ENCODE measurements at places on chromosomes 6 and 20.

DNA sequence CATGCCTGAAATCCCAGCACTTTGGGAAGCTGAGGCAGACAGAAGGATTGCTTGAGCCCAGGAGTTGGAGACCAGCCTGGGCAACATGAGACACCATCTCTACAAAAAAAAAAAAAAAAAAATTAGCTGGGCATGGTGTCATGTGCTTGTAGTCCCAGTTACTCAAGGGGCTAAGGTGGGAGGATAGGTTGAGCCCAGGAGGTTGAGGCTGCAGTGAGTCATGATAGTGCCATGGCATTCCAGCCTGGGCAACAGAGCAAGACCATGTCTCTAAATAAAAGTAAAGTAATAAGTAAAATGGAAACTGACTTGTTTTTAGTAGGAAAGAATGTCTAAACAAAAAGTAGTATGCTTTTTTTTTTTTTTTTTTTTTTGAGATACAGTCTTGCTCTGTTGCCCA is 240.7 kb downstream of the ARID1B start:
- no peak for DNase-seq

DNA sequence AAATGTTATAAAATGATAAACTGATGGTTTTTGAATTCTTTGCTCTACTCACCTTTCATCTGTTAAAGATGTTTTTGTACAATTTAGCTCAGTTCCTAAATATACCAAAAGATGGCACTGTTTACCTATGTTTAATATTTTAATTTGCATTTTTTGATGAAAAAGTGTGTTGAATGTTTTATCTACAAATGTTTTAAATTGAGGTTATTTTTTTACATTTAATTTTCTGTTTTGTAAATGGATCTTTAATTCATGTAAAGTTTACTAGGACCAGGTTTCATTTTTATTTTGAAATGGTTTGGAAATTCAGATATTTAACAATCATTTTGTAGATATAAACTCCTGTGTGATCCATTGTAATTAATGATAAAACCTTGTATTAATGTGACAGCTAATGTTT is 30.0 kb downstream of the CDKAL1 start:
- DNase-seq = no peak

DNA sequence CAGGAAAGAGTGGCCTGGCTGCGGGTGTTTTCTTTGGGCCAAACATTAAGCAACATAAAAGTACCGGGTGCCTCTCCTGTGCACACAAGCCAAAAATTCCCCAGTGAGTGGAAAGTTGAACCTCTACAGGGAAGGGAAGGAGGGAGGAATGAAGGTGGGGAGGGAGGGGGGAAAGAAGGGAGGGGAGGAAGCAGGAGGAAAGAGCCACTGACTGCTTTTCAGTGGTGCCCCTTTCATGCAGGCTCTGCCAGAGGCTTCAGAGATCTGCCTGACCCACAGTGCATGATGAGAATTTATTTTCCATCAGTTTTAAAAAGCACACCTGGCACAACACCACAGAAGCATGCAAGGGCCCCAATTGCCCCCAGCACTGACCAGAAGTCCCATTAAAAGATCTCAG is 27.5 kb upstream of the AVP start:
- no peak for DNase-seq

- no peak for DNase-seq
Measured at GRCh38 chr6:125944434-125944816, 12.1 kb upstream of the HINT3 start.

- DNase-seq = no peak
Measured at GRCh38 chr20:37366743-37367142, 20.8 kb downstream of the SRC start.

GRCh38 chr6:9789201-9789600 is 625.7 kb downstream of the TFAP2A start:
- no peak for DNase-seq

- DNase-seq = no peak
Measured at GRCh38 chr6:41170547-41171160, 7.7 kb upstream of the TREM2 start.

- no peak for DNase-seq
Measured at GRCh38 chr20:10958279-10958678, 284.5 kb upstream of the JAG1 start.

DNA sequence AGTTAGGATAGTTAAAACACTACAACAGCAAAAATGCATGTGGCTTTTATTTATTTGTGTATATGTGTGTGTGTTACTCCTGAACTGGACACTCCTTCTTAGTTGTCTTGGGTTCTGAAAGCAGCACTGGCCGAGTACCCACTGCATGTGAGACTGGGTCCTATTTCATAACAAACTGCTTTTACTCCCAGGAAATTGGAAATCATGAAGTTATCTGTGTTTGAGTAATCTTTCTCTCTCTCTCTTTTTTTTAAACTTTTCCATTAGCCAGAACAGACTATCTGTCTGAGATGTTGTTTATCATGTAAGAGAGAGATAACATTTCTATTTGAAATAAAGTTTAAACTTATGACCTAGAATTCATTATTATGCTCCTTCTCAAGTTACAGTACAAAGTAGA is 110.4 kb downstream of the LIN28B start:
- no peak for DNase-seq

DNA sequence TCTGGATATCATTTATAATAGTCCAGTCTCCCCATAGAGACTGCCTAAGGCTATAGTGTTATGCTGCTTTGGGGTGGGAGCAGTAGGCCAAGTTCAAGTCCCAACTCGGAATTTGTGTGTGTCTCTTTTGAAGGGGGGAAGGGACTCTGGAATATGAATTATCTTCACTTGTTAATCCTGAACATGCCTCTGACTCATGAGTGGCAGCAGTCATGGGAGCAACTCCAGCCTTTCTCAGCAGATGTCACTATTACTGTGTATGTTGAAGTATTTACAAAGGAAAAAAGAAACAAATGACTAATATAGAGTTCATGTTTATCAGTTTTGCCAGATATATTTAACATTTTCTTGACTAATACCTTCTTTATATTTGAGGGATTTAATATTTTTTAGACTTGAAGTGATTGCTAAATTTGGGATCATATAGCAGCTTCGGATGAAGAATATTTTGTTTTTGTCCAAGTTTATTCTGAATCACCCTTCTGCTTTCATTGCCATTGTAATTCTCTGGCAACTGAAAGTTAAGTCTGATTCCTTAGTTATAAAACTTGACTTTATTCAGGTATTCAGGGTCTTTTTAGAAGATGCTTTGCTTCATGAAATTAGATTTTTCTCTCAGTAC is 23.4 kb downstream of the FAM217A start:
- no peak for DNase-seq

DNA sequence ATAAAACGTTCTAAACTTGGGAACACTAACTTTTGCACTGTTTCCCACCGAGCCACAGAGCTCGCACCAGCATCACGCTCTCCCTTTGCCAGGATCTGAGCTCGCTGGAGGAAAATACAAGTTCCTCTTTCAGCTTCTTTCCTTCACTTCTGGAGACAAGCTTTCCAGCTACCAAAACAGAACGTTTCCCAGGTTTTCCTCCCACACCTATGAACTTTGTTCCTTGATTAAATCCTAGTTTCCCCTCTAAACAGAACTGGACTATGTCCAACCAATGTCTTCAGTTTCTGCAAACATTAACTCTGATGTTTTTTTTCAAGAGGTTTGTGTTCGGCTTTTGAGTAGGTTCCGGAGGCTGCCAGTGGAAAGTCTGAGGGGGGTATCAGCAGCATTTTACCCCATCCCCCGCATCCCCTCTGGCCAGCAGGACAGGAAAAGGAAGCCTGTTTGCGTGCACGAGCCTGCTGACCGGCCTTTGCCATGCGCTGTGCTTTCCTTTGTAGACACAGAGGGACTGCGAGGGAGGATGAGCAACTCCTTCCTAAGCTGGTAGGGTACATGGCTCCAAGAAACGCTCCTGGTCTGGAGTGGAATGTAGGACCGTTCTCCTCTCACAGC is 135.5 kb downstream of the LY86 start:
- no peak for DNase-seq

DNA sequence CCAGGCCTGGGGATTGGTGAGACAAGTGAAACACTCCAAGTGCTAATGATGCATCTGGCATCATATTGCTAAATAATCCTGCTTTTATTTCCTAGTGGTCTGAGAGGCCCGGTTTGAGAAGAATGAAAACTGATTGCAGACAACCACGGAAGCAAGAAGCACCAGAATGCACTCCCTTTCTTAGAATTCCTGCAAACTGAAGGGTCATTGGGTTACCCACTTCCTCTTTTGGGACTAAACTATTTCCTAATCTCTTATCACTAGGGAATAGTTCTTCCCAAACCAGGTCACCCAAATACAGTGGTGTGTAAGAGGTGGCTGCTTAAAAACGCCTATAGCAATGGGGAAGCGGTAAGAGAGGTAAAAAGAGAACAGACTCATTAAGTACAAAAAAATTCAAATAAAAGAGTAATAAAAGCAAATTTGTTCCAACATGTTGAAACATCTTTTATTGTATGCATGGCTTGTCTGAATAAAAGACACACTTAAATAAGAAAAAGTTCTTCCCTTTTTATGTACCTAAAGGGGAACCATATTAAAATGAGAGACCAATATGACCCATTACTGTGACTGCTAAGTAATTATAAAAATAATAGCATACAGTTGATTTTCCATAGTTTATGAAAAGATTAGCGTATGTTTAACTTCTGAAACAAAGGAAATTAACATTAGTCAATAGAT is 125.8 kb downstream of the MYB start:
- DNase-seq = no peak

DNA sequence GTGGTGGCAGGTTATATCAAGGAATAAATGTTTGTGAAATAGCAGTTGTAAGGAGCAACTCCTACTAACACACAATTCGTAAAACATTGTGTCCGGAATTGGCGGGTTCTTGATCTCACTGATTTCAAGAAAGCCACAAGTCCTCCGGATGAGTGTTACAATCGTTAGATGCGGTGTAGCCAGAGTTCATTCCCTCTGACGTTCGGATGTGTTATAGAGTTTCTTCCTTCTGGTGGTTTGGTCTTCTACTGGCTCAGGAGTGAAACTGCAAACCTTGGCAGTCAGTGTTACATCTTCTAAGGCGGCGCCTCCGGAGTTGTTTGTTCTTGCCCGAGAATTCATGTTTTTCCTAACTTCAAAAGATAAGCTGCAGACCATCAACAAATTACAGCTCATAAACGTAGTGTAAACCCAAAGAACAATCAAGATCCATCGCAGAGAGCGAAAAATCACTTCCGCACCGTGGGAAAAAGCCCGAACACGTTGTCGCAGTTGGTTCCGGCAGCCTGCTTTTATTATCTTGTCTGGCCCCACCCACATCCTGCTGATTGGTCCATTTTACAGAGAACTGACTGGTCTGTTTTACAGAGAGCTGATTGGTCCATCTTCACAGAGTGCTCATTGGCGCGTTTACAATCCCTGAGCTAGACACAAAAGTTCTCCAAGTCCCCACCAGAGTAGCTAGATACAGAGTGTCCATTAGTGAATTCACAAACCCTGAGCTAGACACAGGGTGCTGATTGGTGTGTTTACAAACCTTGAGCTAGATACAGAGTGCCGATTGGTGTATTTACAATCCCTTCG is 58.2 kb downstream of the TRIM27 start:
- DNase-seq = peak; percentile 82

- no peak for DNase-seq
Measured at GRCh38 chr6:45850378-45851033, 165.2 kb downstream of the CLIC5 start.

DNA sequence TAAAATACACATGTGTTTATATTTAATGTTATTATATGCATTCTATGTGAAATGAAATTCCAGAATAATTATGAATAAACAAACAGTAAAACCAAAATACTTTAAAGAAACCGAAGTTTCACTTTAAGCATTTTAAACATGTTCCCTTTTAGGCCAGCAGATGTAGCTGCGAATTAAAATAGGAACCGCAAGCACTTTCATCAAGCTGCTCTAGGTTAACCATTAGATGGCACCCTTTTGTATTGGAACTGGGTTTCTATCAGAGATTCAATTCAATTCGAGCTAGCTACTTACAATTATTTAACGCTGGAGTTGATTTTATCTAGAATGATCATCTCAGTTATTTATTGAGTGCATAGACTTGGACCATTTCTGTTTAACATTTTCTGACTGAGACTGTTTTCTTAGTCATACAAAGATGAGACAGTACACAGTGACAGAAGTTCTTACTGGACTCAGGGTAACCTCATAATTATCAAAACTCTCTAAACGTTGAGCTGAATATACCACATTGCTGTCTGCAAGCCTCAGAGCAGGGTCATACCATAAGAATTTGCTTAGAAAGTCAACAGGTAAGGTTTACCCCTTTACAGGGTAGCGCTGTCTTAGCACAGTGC is 8.5 kb downstream of the TMEM242 start:
- DNase-seq = peak; percentile 14

- no peak for DNase-seq
Measured at GRCh38 chr20:25453035-25453810, 45.8 kb downstream of the GINS1 start.

DNA sequence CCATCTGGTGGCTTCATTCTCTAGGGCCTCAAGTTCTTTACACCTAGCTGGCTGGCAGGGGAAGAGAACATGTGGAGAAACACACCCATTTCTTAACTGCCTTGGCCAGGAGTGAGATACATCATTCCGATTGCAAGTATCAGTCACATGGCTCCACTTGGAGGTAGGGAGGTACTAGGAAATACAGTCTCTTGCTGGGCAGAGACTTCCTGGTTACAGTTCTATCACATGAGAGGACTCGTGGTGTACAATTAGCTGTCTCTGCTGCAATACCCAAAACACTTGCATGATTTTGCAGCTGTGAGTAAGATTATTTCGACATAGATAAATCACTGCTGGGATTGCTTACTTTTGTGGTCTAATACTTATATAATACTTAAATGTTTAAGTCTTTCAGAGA is 51.1 kb downstream of the GTF2H5 start:
- no peak for DNase-seq

DNA sequence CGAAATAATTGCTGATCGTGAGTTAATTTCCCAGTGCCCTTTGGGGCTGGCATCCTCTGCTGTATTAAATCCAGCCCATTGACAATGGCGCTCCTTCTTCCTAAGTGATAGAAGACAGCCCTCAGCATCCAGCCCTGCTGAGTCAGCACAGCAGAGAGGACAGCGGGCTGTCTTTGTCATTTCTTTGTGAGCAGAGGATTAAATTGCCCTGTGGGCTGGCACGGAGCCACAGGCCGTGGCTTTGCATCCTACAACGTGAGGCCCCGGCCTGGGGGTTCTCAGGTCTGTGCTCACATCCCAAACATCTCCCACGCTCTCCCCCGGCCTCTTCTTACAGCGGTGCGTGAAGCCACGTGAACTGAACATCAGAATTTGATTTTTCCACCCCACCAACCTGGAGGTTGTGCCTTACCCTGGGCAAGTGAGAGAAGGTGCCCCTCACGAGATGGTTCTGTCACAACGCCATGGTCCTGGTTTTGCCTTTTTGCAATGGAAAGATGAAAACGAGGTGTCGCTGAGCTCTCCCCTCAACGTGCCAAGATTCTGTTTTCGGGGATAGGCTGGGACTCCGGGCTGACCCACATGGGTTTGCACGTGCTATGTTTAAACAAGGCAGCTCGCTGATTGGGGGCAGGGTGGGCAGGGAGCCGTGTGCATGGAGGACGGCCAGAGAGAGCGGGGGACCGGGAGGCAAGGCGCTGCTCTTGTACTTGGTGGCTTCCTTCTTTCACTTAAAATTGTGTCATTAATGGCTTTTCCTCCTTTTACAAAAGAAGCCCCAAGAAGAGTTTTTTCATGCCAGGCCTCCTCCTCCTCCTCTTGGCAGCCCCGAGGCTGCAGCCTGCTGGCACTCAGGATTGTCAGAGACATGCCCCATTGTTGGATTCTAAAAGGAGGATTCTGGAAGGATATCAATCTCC is 19.5 kb downstream of the CDH4 start:
- DNase-seq = no peak

Data from activated CD4-positive, alpha-beta T cell treated with anti-CD3 and anti-CD28 coated beads for 48 hours (primary cell).